ENCODE measurements at places on chromosomes 2 and 18. TPM values are rescaled to one million over a fixed set of nuclear protein-coding genes. Genes with fewer than 3 reads are reported as not detected.

- no peak for DNase-seq
- H3K4me1 ChIP-seq: no peaks in the 10 kb centered on the region
- H3K27me3 ChIP-seq: no peaks in the 10 kb centered on the region
- H3K36me3 ChIP-seq: no peaks in the 10 kb centered on the region
- H3K4me3 ChIP-seq: no peak overlapping the region
Measured at GRCh38 chr2:137180012-137180411, 414.7 kb downstream of the THSD7B start.

DNA sequence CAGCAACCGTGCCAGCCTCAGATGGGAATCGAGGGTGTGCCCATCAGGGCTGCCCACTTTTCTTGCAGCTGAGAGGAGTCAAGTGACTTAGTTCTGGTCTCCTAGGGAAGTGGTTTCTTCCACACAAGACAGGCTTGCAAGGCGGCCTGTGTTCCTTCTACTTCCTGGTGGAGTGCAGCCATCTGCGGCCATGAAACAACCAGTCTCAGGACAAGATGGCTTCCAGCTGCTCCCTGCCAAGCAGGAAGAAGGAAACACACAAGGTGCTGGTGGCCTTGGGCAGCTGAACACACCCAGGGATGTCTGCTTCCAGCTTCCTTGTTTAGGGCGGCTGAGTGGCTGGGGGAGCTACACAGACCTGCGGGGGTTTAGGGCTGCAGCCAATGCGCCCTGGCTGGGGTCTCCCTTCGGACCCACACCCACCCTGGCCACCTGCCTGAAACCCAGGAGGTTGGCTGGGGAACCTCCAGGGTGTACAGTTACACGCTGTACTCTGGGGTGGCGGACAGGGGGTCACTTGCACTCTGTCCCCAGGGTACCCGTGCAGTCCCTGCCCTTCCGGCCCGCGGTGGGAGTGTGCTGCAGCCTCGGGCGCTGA is 34.7 kb downstream of the PTPN18 start:
- H3K36me3 ChIP-seq: no peaks in the 10 kb centered on the region
- peak overlapping the region; percentile 56 for H3K4me3 ChIP-seq
- peak; percentile 67 for DNase-seq

Gene TMEM178A
- polyA plus RNA-seq: 0.62 TPM

Gene FOXI3
- not detected for polyA plus RNA-seq

GRCh38 chr2:19695706-19696105 is 206.1 kb downstream of the TTC32 start:
- no peaks in the 10 kb centered on the region for H3K36me3 ChIP-seq
- H3K27me3 ChIP-seq: no peaks in the 10 kb centered on the region
- DNase-seq: no peak
- no peak overlapping the region for H3K27ac ChIP-seq
- H3K4me1 ChIP-seq: no peaks in the 10 kb centered on the region

Gene GDF7
- polyA plus RNA-seq: 0.12 TPM

Gene ADGRF3
- 0.05 TPM for polyA plus RNA-seq

Gene GPR155
- polyA plus RNA-seq: 6.7 TPM

GRCh38 chr18:66874812-66875474 is 271.1 kb upstream of the CDH19 start:
- no peaks in the 10 kb centered on the region for H3K36me3 ChIP-seq
- no peak overlapping the region for H3K27ac ChIP-seq
- no peaks in the 10 kb centered on the region for H3K27me3 ChIP-seq
- H3K4me3 ChIP-seq: no peak overlapping the region

Gene AAK1
- polyA plus RNA-seq: 12.9 TPM

- no peak overlapping the region for H3K4me3 ChIP-seq
- no peaks in the 10 kb centered on the region for H3K36me3 ChIP-seq
- no peak overlapping the region for H3K27ac ChIP-seq
- no peaks in the 10 kb centered on the region for H3K27me3 ChIP-seq
- no peaks in the 10 kb centered on the region for H3K4me1 ChIP-seq
Measured at GRCh38 chr2:129499747-129500146, 479.7 kb upstream of the RAB6C start.

DNA sequence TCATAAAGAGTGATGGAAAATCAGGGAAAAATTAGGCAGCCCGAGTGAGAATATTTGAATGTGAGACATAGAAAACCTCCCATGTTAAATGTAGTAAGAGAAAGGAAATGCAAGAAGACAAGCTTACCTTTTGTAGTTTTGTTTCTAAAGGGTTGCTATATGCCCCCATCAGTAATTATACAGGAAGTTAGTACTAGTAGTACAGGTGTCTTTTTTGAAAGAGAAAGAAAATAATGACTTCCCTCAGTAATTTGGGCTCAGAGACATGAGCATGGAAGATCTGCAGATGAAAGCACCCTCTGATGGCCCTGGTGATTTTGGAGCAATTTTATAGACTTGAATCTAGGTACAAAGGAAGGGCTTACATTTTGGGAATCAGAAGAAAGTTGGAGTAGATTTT is 80.8 kb downstream of the RHBDD1 start:
- H3K36me3 ChIP-seq: peaks cover 12% of the 10 kb centered on the region
- H3K4me1 ChIP-seq: no peaks in the 10 kb centered on the region

DNA sequence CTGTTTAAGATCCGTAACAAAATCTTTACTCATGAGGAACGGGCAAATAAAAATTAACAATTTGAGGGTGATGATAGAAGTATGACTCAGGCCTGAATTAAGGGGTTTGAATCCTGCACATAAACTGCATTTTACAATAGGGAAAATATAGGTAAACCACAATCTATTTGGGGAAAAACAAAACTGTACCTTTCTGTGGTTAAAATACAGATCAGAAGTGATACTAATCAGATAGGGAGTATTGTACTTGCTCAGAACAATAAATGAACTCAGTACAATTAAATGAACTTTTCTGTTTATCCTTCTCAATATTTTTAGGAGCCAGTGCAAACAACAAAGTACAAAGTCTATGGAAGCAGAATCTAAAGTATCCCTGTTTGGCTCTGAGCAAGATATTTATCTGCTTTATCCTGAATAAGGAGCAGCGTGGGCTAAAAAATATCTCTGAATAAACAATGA is 287.3 kb downstream of the ZNF385B start:
- DNase-seq: no peak
- H3K4me1 ChIP-seq: peaks cover 13% of the 10 kb centered on the region
- H3K27me3 ChIP-seq: no peaks in the 10 kb centered on the region
- H3K36me3 ChIP-seq: no peaks in the 10 kb centered on the region
- no peak overlapping the region for H3K4me3 ChIP-seq

- H3K36me3 ChIP-seq: no peaks in the 10 kb centered on the region
- no peaks in the 10 kb centered on the region for H3K4me1 ChIP-seq
- H3K27me3 ChIP-seq: no peaks in the 10 kb centered on the region
Measured at GRCh38 chr2:228916416-228917090, 354.5 kb downstream of the PID1 start.
